ENCODE measurements at places on chromosomes 6 and 20.

GRCh38 chr6:3226481-3227362, 731 bp downstream of the TUBB2B start:
- DNase-seq = peak; percentile 87

- DNase-seq = no peak
These were observed 177.1 kb downstream of the ZDHHC14 start for GRCh38 chr6:157558049-157558448.

DNA sequence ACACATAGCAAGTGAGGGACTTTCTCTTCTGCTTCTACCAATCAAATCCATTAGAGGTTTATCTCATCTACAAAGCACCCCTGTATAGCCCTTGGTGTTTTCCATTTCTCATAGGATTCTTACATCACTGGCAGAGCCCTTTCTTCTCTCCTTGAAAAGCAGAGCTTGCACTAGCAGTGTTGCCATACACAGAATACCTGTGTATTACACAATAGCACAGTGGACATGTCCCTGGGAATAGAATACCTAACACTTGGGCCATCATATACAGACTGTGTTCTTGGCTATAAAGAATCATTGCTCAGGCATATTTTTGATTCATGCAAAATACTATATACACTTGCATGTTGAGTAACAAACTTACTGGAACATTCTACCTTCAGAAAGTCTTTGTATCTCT, 582.0 kb downstream of the KIF16B start:
- no peak for DNase-seq

GRCh38 chr6:152794696-152795095, 44.1 kb downstream of the VIP start:
- DNase-seq = no peak

DNA sequence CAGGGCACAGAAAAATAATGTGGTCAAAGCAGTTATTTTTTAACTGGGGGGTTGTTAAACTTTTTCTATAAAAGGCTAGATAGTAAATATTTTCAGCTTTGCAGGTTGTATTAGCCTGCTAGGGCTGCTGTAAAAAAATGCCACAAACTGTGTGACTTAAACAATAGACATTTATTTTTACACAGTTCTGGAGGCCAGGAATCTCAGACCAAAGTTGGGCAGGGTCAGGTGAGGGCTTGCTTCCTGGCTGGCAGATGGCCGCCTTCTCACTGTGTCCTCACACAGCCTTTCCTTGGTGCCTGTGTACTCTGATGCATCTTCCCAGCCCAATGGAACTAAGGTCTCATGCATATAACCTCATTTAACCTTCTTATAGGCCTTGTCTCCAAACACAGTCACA, 294.7 kb downstream of the PTPRT start:
- DNase-seq = no peak

Data from eye (tissue), 1 donor.